ENCODE measurements at places on chromosomes 13 and 19.

DNA sequence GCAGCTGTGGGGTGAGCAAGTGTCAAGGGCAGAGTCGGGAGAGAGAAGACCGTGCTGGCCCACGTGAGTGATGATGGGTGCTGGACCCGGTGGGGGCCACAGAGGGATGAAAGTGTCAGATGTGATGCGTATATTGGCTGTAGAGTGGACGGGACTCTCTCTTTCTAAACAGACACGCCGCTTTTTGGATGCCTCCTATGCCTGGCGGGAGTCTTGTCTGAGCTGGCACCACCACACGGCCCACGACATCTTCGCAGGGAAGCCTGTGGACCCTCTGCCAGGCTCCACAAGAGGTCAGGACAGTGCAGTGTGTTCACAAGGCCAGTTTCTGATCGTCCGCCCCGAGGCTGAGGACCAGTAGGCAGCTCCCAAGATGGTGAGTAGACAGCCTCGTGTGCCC, 12.9 kb upstream of the MRI1 start:
- no peak for DNase-seq

DNA sequence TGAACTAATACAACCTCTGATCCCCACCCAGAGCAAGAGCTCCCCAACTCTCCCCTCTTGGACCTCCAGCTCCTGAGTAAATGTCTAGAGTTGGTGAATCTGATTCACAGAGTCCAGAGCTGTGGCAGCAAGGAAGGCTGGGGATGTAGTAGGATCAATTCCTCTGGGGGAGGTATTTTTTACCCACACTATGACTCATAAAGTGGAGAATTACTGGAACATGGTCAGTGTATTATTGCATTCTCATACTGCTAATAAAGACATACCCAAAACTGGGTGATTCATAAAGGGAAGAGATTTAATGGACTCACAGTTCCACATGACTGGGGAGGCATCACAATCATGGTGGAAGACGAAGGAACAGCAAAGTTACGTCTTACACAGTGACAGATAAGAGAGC, 496.7 kb downstream of the EFNB2 start:
- DNase-seq = no peak

DNA sequence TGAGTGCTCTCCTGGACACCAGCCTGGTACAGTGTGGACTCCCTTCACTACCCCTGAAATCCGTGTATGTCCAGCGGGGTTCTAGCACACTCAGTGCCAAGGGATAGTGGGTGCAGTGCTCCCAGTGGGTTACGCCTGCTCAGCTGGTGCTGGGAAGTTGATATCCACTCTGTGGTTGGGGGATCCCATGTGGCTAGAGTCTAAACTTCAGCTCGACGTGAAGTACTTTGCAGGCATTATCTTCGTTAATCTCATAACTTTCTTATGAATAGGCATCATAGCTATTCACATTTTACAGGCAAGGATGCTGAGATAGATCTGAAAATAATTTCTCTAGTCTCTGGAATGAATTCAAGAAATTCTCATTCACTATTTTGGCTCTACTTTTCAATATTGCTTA, 433.2 kb upstream of the HTR2A start:
- no peak for DNase-seq

DNA sequence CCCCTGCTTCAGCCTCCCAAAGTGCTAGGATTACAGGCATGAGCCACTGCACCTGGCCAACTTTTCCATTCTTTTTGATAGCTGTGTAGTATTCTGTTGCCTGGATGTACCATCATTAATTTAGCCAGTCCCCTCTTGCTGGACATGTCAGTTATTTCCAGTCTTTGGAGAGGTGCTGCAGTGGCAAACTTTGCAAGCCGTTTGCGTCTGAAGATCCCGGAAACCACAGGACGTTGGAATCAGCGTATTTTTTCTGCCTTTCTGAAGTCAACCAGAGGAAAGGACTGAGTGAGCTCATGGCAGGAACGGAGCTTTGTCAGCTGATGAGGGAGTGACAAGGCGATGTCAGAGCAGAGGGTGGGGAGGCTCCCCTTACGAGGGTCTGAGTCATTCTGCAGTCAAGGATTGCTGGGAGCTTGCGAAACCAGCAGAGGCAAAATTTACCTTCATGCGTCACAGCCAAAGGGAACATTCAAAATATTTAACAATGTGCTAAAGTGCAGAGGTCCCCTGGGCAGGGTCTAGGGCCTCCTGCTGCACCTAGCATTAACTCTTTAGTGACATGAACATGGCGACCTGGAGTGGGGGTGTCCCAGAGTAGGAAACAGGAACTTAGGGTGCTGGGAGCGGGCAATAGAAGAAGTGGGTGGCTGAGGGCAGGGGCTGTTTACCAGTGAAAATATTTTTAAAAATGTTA, 5.6 kb downstream of the C5AR1 start:
- peak; percentile 21 for DNase-seq

- no peak for DNase-seq
Observed at GRCh38 chr13:112756967-112757758, 67.3 kb downstream of the ATP11A start.

GRCh38 chr13:21478881-21479808, 20.0 kb upstream of the ZDHHC20 start:
- DNase-seq = no peak

DNA sequence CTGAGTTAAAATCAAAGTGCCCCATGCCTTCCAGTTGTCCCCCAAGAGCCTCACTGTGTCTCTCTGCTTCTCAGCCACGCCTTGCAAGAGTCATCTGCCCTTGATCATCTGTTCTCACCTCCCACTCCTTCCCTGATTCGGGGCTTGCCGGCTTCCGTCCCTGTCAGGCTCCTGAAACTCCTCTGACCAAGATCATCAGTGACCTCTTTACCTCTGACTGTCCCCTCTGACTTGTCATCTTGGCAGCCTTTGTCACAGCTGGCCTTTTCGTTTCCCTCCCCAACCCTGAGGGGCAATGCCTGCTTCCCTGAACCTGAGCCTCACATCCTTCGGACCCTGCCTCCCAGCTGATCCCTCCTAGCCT, 66.3 kb downstream of the MAP4K1 start:
- peak; percentile 63 for DNase-seq

- DNase-seq = no peak
Observed at GRCh38 chr13:47837104-47837880, 163.8 kb downstream of the SUCLA2 start.

- no peak for DNase-seq
Observed at GRCh38 chr13:20438801-20439200, 86.9 kb downstream of the CRYL1 start.

DNA sequence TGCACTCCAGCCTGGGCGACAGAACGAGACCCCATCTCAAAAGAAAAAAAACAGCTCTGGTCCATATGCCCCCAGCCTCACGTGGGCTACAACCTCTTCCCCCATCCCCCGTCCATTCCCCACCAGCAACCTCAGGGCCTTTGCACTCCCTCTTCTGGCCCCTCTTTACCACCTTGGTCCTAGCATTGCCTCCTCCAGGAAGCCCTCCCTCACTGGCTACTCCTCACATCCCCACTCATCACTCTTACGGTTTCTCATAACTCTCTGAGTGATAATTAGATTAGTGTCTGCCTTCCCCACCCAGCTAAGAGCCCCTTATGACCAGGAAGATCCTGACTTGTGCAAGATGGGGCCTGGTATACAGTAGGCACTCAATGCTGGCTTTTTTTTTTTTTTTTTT, 30.8 kb downstream of the IL12RB1 start:
- DNase-seq = no peak

DNA sequence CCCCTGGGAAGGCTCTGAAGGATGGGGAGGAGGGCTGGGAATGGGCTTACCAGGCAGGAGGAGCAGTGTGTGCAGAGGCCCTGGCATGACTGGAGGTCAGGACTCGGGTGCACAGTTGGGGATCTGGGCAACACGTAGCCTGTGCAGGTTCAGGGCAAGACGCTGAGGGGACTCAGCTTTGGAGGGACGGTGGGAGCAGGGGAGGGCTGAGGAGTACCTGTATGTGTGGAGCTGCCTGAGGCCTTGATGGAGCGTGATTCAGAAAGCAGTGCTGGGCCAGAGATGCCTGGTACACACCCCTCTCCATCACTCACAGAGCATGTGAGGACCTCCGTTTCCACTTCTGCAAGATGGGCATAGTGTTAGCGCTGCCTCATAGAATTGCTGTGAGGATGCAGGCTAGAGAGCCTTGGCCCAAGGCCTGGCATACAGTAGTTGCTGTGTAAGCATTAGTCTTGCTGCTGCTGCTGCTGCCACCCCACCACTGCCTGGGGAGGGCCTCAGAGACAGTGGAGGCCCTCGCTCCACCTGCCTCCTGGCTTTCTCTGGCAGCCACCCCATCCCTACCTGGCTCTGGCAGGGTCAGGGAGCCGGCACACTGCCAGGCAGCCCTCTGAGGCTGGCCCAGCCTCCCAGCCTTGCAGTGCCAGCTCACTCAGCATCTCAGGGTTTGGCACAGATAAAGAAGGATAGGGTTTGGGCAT, 2.4 kb downstream of the PAK4 start:
- no peak for DNase-seq

DNA sequence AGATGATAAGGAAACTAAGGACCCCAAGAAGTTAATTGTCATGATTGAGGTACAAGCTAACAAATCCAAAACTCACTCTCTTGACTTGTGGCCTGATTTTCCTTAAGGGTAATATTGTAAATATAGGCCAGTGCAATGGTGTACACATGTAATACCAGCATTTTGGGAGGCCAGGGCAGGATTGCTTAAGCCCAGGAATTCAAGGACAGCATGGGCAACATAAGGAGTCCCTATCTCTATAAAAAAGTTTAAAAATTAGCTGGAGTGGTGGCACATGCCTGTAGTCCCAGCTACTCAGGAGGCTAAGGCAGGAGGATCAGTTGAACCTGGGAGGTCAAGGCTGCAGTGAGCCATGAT, 28.7 kb upstream of the GARRE1 start:
- DNase-seq = no peak

DNA sequence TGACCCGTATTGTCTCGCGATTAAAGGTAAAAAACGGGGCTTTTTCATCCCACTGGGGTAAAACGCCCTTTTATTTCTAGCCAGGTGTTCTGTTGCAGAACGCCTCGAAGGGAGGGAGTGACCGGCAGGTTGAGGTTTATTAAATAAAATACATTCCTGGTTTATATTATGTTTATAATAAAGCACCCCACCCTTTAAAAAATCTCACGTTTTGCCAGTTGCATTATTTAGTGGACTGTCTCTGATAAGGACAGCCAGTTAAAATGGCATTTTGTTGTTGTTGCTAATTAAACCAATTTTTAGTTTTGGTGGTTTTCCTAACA, 25.1 kb upstream of the ZNF850 start:
- no peak for DNase-seq

GRCh38 chr19:19025861-19026260, 7.5 kb downstream of the SUGP2 start:
- no peak for DNase-seq

GRCh38 chr13:106028911-106029310, 506.6 kb downstream of the EFNB2 start:
- DNase-seq = no peak

DNA sequence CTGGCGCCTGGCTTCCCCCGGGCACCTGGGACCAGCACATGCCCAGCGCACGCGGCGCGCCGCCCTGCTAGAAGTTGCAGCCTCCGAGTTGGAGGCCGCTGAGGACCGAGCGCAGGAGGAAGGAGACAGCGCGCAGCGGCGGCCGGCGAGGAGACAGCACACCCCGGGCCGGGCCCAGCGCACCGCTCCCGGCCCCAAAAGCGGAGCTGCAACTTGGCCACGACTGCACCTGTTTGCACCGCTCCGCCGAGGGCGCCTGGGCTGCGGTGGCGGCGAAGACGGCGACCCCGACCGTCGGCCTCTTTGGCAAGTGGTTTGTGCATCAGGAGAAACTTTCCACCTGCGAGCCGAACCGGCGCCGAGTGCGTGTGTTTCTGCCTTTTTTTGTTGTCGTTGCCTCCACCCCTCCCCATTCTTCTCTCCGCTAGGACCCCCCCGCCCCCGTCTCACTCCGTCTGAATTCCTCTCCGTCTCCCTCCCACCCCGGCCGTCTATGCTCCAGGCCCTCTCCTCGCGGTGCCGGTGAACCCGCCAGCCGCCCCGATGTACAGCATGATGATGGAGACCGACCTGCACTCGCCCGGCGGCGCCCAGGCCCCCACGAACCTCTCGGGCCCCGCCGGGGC, at the start of gene SOX1:
TSS of gene SOX1 (plus strand) at position 34 of the 626 bp plus-strand sequence. CDS start at position 544, 510 bp downstream.
- DNase-seq = no peak

GRCh38 chr19:38819231-38819920, 6.6 kb upstream of the LGALS4 start:
- no peak for DNase-seq

DNA sequence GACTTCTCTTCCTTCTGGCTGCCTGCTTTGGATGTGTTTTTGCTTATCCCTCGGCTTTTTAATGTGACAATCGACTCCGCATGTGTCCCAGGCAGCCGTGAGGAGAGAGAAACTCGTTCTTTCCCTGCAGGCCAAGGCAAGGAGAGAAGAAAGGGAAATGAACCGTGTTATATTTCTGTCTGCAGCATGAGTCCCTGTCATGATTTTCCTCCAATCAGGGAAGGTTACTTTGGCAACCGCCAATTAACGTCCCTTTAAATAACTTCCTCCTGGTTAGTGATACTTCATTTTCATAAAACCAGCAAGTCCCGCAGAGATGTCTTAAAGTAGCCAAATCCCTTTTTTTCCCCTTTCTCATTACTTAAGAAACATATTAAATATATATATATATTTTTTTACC, 42.6 kb downstream of the RFC3 start:
- no peak for DNase-seq

DNA sequence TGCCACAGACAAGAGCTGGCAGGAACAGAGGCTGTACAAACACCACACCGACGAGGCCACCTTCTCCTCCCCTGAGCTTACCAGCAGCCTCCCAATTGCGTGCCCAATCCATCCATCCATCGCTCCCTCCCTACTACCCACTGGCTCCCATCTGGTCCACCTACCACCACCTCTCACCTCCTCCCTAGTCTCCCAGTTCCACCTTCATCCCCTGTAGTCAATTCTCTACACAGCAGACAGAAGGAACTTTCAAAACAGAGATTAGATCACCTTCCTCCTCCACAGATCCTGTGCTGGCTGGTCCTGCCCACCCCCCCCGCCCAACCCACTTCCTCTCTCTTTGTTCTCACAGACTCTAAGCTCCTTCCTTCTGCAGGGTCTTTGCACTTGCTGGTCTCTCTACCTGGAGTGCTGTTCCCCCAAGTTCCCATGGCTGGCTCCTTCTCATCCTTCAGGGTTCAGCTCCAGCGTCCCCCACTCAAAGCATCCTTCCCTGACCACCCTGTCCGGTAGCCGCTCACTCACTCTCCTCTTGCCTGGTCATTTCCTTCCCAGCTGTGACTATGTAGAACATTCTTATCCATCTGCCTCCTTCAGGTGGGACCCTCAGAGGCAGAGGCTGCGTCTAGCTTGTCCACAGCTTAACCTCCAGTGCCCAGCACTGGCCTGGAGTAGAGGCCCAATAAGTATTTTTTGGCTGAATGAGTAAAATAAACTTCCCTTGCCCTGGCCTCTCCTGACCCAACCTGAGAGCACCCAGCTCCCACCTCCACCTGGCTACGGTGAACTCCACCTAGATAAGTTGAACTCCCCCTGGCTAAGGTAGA, 23.0 kb downstream of the PIN1 start:
- no peak for DNase-seq
